ENCODE measurements at places on chromosomes 13 and 19.

DNA sequence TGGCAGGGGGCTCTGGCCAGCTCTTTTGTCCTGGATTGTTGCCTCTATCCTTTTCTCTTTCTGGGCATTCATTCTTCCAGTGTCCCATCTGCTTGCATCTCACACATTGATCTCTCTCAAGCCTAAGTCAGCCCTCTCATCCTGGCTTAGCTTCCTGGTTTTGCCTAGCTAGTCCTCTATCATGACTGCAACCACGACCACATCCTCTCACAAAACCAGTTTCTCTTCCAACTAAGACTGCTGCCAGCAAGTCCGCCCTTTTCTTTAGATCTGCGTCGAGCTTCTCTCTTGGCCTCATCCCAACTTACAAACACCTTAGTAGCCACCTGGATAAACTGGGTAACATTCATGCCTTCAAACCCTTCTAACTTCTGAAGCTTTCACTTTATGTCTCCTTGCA lies 212.2 kb upstream of the HTR2A start:
- no peak for DNase-seq

- no peak for DNase-seq
These were observed 10.8 kb downstream of the PRR36 start for GRCh38 chr19:7863157-7863970.

- DNase-seq = no peak
These were observed 16.8 kb downstream of the TM6SF2 start for GRCh38 chr19:19256072-19256969.

DNA sequence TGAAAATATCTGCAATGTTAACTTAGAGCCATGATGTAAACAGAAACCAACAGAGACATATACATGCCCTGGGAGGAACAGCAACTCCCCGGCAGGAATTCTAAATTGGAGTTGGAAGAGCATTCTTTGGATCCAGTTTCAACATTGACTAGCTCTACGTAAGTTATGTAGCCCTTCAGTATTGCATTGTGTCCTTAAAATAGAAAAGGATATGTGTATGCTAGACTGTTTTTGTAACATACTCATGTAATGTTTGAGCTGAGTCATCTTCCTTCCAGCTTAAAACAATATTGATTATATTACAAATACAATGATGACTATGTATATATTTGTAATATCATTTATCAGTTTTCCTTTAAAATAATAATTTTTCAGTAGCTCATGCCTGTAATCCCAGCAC lies 1422.2 kb upstream of the PCDH20 start:
- DNase-seq = no peak

- no peak for DNase-seq
These were observed 68.8 kb downstream of the COL4A1 start for GRCh38 chr13:110237875-110238817.

GRCh38 chr13:48159826-48160225 lies 64.9 kb upstream of the MED4 start:
- DNase-seq = no peak

GRCh38 chr13:76225815-76226489 lies 589.8 kb downstream of the LMO7 start:
- DNase-seq = no peak

DNA sequence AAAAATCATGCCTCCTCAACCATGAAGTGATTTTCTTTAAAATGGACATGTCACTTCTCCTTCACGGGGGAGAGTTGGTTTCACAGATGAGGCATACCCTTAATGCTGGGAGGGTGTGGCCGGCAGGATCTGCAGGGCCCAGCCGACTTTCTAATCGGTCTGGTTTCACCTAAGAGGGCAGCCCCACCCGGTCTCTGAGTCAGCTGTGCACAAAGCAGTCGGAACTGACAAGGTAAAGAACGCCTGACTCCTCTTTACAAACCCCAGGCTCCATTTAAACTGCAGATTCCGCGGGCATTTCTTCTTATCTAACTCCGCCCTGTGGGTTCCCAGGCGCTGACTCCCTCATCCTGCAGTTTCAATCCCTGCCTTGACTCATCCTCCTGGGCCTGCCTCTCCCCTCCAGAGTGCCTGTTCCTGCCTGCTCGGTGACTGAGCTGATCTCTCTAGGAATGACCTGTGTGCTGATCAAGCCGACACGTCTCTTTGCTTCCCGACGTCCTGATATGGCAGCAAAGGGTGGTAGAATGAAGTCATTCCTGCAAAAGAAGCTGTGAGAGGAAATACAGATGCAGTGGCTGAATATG lies 63.4 kb downstream of the EFNB2 start:
- DNase-seq = no peak

- DNase-seq = no peak
These were observed 2.8 kb upstream of the KLF5 start for GRCh38 chr13:73055813-73056564.

DNA sequence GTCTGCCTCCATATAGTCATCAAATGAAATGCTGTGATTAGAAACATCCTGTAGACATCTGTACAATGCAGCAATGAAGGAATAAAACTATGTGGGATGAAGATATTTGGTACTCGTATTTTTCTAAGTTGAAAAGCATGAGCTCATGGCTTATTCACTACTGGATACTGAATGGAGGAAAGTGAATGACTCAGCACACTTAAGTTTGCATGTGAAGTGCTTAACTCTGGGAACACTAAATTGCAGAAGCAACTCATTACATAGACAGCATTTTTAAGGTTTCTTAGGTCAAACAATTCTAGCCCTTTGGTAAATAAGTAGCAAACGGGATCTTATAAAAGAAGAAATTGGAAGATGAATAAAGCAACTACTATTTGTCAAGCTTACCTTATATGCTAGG lies 429.0 kb upstream of the MIR17HG start:
- no peak for DNase-seq

DNA sequence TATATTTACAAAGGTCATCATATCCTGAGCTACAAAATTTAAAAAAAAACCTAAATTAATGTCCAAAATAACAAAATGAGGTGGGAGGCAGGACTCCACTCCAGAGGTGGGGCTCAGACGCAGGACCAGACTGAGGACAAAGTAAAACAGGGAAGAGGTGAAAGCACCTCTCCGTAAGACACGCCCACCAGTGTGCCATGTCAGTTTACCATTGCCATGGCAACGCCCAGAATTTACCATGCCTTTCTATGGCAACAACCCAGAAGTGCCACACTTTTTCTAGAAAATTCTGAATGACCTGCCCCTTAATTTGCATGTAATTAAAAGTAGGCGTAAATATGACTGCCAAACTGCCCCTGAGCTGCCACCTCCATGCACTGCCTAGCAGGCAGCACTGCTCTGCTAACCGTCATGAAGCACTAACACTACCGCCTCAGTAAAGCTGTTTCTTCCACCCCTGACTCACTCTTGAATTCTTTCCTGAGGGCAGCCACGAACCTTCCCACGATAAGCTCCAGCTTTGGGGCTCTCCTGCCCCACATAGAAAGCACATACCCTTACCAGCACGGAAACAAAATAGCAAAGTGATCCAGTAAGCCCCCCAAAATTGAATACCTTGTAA lies 22.3 kb upstream of the PDCD5 start:
- DNase-seq = no peak

DNA sequence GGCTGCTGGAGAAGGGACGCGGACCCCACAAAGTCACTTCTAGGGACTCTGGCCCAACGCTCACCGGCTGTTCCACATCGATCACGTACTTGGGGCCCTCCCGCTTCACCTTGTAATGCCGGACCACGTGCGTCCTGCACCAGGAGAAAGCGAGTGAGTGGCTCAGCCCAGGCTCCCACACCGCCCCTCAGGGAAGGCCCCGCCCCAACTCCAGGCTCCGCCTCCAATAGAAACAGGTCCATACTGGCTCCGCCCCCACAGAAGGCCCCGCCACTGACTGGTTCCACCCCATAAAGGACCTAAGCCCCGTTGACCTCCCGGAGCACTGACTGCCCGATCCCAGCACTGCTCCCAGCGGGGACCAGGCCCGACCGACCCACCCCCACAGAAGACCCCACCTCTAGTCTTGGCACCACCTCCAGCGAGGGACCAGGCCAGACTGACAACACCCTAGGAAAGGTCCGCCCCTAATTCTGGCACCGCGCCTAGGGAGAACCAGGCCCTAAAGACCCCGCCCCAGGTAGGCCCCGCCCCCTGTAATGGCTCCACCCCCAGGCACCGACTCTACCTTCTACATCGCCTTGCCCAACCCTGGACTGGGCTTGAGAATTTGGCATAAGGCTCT lies 11.3 kb downstream of the STAP2 start:
- DNase-seq = peak; percentile 49

- DNase-seq = no peak
These were observed 717 bp downstream of the EEF2 start for GRCh38 chr19:3984584-3984907.

DNA sequence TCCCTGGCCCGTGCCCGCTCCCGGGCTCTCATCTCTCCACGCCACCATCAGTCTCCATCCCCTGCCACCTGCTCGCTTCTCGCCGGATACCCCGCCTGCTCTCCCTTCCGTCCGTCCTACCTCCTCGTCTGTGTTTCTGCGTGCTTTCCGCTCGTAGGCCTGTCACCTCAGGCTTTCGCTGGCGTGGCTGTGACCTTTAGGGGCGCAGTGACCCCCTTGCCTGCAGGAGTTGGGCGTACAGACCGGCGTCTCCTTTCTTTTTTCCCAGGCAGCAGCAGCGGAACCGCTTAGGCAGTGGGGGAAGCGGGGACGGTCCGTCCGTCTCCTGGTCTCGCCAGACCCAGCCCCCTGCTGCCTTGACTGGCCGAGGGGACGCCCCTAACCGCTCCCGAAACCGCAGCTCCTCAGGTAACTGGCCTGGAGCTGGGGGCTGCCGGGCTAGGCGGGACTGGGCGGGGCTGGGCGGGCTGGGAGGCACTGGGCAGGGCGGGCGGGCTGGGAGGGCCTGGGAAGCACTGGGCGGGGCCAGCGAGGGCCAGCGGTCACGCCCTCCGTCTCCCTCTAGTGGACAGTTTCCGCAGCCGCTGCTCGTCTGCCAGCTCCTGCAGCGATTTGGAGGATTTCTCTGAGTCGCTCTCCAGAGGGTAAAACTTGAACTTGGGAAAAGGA lies 6.3 kb downstream of the PGLYRP1 start:
- peak; percentile 73 for DNase-seq

DNA sequence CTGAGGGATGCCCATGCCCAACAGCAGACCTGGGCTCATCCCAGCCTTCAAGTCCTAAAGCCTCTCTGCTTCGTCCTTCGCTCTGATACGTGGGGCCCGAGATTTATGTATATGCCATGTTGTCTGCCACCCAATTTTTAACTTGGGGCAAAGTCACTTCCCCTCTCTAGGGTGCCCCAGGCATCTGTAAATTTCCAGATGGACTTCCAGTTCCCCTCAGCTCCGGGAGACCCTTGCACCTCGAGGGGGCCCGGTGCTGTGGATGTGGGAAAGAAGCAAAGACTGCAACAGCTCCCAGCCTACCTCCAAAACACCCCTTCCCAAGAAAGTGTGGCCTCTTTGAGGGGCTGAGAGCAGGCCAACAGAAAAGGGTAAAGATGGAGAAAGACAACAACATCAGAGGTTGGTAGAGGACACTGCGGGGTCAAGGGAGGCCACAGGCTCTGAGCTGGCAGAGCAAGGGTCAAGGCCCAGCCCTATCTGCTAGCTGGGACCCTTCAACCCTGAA lies 97.4 kb downstream of the STK24 start:
- no peak for DNase-seq

GRCh38 chr13:111115965-111116521 lies 933 bp downstream of the ARHGEF7 start:
- no peak for DNase-seq

GRCh38 chr13:32048816-32049215 lies 17.2 kb downstream of the FRY start:
- DNase-seq = no peak

- peak; percentile 65 for DNase-seq
These were observed 81.5 kb downstream of the RYR1 start for GRCh38 chr19:38514812-38515633.

DNA sequence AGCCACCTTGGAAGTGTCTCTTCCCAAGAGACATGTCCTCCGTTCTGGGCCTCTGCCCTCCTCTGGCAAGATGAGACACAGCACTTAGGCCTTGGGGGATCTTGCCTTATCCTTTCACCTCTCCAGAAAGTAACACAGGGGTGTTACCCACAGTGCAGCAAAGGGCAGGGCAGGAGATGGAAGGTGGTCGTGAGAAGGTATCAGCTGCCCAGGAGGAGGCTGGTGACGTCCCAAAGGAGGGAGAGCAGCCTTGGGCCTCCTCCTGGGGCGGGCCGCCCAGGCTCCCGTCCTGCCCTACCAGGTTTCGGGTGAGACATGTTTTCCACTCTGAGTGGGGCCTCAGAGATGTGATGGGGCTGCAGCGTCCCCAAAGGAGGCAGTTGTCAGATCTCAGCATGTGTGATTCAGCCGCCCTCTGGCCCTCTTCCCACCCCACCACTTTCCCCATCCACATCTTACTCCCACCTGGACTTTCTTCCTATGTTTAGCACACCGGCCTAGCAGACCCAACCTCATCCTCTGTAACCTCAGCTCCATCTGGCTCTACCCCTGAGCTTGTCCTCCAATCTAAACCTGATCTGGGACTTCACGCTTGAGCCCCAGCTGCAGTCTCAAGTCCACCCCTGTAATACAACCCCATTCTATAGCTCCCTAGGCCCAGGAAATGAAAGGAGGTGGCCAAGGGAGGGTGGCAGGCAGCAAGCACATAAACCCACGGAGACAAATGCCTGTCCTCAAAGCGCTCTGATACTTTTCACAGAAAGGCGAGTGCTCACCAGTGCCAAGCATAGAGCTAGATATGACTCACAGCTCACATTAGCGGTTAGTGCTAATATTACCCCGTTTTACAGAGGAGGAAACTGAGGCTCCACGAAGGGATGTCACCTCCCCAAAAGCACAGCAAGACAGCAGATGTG lies 9.3 kb downstream of the POU2F2 start:
- peak; percentile 57 for DNase-seq

GRCh38 chr13:93268327-93269028 lies 41.9 kb downstream of the GPC6 start:
- no peak for DNase-seq

DNA sequence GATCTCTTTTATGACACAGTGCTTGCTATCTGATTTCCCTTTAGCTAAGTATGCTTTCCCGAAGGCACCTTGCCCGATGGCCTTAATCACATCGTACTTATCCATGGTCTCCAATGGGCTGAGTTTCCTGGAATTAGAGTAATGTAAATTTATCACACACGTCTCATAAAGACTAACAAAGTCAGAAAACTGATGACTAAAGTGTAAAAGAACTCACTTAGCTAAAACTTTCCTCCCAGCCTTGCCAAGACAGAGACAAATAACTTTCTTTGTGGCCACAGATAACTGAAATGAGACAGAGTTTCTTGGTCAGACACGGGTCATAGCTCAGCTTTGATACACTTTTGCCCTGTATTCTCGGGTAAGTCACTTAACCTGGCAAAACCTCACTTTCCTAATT lies 1.5 kb downstream of the NEK5 start:
- no peak for DNase-seq

- DNase-seq = no peak
These were observed 16.7 kb upstream of the GALP start for GRCh38 chr19:56159009-56159559.

GRCh38 chr19:41563854-41564514 lies 12.0 kb upstream of the CEACAM21 start:
- no peak for DNase-seq

- no peak for DNase-seq
These were observed 155.6 kb downstream of the TM9SF2 start for GRCh38 chr13:99656844-99657381.

GRCh38 chr13:62887046-62887445 lies 1471.4 kb upstream of the PCDH20 start:
- no peak for DNase-seq

Measured in stimulated activated CD8-positive, alpha-beta memory T cell treated with anti-CD3 and anti-CD28 coated beads, Interleukin-4, amount 100 ng/mL, for 24 hours (primary cell).